Fibroblast of skin of back (primary cell): ENCODE measurements at places on chromosomes 6 and 20.
A peak's percentile ranks its signal among the peaks of the same experiment; 100 is the strongest.

DNA sequence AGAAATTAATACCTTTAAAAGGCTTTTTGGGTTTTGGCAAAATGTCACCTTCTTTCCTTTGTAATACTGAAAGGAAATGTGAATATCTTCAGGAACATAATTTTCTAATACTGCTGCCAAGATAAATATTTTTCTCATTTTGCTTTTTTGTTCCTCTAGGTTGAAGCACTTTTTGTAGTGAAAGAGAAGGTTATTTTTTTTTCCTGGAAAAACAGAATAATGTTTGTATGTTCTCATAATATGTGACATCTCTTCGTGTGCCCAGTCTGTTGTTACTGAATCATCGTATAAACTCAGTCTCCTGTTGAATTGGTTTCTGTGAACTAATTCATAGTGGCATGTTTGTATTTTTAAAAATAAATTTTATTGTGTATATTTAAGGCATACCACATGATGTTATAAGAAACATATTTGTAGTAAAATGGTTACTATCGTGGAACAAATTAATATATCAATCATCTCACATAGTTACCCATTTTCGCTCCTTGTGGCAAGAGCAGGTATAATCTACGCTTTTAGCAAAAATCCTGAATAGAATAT, 74.4 kb downstream of the SH3BGRL2 start:
- DNase-seq: no peak

GRCh38 chr6:18632670-18633410, 245.7 kb downstream of the RNF144B start:
- DNase-seq: peak; percentile 20

- no peak for DNase-seq
Observed at GRCh38 chr6:11367638-11368199, 135.3 kb upstream of the NEDD9 start.

GRCh38 chr6:75094614-75095200, 111.1 kb downstream of the COL12A1 start:
- DNase-seq: peak; percentile 95

DNA sequence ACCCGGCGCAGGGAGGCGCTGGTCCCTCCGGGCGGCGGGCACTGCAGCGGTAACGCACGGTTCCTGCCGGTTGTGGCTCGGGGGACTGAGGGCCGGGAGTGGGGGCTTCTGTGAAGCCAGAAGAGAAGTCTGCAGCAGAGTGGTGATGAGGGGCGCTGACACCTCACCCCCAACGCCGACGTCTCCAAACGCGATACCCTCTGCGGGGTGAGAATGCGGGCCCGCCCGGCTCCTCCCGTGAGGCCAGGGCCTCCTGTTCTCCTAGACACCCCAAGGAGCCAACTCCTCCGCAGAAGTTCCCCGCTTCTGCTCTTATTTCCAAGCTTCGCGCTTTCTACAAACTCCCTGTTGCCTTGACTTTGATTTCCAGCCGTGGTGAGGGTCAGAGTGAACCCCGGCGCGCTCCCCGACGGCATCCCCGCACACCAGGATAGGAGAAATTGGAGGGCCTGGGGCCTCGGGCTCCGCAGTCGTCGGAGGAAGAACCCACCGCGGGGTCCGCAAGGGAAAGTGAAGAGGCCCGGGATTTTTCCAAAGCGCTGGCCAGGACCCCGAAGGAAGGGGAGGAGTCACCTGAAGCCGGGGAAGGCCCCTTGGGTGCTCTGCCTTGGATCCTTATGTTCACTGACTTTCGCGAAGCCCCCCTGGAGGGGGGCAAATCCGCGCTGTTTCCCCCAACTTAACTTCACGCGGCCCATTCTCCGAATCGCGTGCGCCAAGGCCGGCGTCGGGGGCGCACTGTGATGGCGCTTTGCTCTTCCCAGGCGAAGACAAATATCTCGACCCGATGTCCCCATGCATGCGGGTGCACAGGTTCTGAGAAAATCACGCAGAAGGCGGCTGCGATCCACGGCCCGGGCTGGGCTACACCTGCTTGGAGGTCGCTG, 3.1 kb upstream of the INSM1 start:
- DNase-seq: no peak

DNA sequence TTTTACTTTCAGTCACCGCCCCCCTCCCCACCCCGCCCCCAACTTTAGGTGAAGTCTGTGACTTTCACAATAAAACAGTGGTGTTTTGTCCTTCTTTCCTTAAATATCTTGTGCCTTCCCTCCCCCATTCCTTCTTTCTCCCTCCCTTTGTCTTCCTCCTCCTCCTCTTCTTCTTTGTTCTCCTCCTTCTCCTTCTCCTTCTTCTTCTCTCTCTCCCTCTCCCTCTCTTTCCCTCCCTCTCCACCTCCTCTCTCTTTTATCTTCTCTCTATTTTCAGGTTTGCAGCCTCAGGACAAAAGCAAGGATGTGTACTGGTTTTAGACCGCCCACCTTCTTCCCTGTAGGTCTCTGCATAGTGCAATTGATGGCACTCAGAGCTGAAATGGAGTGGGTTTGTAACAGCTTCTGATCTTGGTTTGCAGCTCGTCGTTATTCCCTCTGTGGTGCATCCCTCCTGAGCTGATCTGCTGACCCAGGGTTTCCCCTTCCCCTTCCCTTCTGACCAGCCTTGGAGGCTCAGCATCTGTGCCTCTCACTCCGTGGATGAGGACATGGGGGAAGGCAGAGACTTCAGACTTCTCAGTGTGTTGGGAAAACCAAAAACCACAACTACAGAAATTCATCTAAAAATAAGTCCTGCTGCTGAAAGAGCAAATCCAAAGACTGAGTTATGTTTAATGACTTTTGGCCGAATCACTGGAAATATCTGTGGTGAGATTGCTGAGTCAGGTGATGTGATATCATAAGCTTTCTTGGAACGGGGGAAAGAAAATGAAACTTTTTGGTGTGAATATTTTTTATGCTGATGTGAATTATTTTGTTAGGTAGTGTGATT, 6.9 kb downstream of the VGLL2 start:
- no peak for DNase-seq

GRCh38 chr6:106579281-106579680, 50.0 kb downstream of the RTN4IP1 start:
- DNase-seq: peak; percentile 26

- peak; percentile 18 for DNase-seq
Observed at GRCh38 chr6:132520953-132521352, 8.0 kb upstream of the STX7 start.
